Suppressor macrophage treated with lipopolysaccharide for 4 hours (primary cell): ENCODE measurements at places on chromosomes 5 and 9.

DNA sequence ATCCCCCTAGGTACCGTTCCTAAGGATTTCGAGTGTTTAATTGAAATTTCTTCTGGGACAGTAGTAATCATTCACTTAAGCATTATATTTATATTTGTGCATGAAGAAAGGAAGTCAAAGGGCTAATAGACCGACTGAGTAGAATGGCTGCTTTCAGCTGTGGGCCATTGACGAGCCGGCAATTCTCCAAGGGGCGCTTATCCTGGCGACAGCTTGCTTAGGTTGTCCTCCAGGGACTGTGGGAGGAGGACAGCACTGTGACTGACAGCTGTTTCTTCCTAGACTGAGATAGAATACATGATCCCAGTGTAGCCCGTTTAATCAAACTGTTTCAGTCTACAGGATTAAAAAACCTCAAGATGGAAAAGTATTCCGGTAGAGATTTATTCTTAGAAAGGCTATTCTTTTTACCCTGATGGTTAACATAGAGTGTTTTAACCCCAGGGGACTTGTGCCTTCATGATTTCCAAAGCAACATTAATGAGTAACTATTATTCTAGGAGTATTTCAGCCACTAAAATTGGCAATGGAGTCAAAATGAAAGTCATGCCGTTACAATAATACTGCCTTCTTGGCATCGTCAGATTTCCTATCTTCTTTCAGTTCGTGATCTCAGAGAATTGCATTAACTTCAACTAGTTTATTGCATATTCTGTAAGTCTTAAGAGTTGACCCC, 943.1 kb upstream of the WWC1 start:
- DNase-seq, result no peak

DNA sequence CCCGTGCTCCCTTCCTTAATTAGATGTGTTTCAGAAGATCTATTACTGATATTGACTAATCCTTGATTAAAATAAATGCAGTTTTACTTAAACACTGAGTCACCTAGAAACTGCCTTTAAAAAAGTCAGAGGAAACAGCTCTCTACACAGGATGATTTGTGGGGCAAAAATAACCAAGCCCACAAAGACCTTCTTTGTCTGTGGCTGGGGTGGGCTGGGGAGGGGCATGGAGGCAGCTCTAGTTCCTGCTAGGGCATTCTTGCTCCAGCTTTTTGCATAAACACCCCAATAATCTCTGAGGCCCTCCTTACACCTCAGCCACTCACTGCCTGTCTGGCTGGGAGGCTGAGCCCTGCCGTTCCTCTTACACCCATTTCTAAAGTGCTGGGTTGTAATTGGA, 227.6 kb upstream of the DAP start:
- DNase-seq, result no peak

- DNase-seq, result no peak
Measured at GRCh38 chr9:5922192-5922591, 31.5 kb downstream of the MLANA start.

DNA sequence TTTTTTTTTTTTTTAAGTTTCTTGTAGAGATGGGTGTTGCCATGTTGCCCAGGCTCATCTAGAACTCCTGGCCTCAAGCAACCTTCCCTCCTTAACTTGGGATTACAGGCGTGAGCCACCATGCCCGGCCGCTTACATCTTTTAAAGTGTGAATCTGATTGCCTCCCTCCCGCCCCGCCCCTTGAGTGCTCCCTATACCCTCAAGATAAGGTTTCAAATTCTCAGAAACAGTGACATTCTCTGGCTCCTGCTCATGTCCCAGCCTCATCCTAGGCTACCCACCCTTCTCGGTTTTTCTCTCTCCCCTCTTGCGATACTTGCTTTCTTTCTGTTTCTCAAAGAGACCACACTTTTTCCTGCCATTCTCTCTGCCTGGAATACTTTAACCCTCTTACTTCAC, 12.4 kb downstream of the MORN5 start:
- DNase-seq, result no peak

- DNase-seq, result no peak
Measured at GRCh38 chr5:144369006-144369405, 198.3 kb downstream of the KCTD16 start.

DNA sequence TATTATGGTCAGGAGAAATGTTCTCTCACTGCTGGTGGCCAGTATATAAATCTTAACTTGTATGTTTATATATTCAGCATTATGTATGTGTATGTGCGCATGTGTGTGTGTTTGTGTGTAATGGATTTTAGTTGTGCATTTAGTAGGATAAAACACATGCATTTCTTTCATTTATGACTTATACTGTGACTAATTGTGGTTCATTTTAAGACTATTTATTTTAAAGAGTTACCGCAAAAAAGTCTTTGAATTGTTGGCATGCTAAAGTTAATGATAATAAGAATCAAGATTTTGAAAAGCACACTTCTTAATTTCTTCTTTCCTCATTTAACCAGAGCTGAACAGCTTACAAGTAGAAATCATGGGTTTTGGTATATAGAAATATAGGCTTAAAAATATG, 60.9 kb downstream of the RAI14 start:
- DNase-seq, result no peak
